ENCODE measurements at places on chromosomes 12 and 14.

GRCh38 chr12:65536351-65536750 is 257.9 kb downstream of the MSRB3 start:
- no peak for DNase-seq

GRCh38 chr14:64826845-64827244 is 52.9 kb downstream of the SPTB start:
- no peak for DNase-seq

- DNase-seq, result no peak
Observed at GRCh38 chr14:22598896-22599244, 770 bp downstream of the ABHD4 start.

DNA sequence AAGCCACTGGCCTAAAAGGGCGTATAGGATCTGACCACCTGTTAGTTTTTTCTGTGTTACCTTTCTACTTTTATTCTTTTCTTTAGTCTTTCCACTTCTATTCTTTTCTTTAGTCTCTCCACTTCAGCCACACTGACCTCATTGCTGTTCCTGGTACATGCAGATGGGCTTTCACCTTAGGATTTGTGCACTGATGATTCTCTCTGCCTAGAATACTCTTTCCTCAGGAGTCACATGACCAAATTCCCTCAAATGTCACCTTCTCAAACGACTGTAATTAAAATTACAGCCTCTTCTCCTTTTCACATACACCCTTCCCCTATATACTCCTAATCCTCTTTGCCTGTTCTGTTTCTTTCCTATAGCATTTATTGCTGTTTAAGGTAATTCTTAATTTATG is 36.0 kb downstream of the GPHN start:
- DNase-seq, result no peak

DNA sequence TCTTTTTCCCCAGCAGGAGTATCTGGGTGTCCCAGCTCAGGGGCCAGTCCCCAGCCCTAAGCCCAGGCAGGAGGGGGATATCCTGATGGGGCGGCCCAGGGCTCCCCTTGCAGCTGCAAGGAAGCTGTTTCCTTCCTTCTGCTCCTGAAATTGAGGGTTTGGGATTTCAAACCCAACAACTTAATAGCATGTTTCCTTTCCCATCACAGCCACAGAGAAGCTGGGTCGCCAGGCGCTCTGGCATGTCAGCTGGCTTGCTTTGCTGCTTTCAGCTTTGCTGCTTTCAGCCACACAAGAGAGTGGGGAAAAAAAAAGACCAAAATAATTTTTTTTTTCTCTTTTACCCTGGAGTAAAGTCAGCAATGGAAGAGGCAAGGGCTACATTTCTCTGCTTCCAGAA is 30.0 kb downstream of the HVCN1 start:
- no peak for DNase-seq

DNA sequence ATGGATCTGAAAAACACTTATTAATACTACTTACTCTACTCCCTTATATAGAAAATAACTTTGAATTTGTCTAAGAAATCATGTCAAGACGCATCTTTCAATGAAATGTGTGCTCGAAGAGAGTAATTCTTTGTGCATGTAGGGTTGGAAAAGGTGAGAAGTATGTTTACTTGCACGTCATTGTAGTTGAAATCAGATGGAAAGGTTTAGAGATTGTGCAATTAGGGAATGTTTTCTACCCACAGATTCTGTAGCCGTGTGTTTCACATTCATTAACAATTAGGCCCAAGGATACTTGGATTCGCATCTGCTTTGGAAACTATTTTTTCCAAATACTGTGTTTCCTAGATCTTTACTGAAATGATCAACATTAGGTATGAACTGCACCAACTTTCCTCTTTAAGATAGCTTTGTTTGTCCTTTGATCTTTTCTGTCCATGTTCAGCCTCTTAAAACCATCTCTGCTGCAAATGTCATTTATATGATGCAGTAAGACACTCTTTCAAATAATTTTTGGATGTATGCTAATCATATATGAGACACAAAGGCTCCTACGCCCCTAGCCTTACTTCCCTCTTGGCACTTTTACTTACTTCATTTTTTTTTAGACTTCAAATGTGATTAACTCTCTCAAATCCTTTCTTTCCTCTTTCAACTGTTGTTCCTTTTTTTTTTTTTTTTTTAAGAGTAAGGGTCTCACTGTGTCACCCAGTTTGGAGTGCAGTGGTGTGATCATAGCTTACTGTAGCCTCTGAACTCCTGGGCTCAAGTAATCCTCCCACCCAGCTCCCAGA is 58.0 kb upstream of the PSMA6 start:
- no peak for DNase-seq

GRCh38 chr14:52014601-52015267 is 25.4 kb downstream of the RTRAF start:
- DNase-seq, result no peak

DNA sequence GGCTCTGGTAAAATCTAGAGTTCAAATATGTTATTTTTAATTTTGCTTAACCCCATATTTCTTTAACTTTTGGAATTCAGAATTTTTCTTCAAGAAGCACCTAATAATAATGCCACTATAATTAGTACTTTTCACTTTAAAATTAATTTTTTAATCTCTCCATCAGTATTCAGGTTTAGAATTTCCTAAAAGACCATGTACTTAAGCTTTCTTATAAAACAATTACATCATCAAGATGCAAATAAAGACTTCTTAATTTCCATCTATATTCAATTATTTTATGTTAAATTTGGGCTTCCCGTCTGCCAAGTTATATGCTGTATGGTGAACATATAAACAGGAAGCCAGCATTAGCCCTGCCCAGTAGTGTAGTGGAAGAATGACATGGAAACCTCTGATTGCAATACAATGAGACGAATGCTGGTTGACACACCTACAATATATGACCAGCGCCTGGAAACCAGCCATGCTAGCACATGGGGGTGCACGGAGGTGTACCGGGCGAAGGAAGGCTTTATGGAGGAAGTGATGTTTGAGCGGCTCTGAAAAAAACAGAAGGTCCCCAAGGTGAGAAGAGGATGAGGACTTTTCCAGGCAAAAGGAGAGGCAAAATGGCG is 82.2 kb downstream of the LLPH start:
- DNase-seq, result no peak

DNA sequence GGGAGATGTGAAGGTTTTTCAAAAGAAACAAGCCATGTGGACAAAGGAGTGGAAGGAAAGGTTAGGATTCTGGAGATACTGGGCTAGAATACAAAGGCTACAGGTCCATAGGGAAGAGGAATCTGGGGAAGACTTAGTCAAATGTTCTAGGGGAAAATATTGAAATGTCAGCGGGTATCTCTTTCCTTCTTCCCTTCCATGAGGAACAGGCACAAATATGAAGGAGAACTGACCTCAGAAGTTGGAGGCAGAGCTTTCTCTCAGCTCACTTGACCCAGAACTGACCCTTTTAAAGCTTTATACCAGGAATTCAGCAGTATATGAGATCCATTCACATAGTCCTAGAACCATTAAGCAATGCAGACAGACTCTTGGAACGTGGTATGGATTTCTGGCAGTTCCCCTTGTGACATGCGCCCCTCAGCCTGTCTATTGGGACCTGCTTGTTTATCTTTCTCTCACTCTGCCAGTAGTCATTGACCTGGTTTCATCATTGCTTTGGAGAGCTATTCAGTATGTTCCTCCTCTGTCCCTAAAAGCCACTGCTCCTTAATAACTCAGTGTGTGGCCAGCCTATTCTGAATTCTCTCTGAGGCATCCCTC is 43.0 kb upstream of the GSG1 start:
- DNase-seq, result no peak

- DNase-seq, result no peak
Observed at GRCh38 chr12:92431146-92431545, 271.6 kb upstream of the PLEKHG7 start.

DNA sequence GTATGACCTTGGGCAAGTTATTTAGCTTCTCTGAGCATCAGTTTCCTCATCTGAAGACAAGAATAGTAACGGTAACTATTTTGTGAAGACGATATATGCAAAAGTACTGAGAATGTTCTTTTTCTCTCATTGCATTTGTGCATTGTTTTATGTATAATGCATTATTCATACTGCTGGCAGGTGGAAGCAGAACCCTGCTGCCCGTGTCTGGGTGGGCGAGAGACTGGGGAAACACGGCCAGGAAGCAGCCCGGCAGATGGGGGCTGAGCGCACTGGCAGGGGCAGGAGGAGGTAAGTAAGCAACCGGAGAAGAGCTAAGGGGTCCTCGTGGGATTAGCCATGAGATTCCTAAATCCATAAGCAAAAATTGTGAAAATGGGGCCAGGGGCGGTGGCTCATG is 115.8 kb upstream of the MED13L start:
- no peak for DNase-seq

GRCh38 chr12:29350080-29350479 is 30.9 kb downstream of the ERGIC2 start:
- no peak for DNase-seq

DNA sequence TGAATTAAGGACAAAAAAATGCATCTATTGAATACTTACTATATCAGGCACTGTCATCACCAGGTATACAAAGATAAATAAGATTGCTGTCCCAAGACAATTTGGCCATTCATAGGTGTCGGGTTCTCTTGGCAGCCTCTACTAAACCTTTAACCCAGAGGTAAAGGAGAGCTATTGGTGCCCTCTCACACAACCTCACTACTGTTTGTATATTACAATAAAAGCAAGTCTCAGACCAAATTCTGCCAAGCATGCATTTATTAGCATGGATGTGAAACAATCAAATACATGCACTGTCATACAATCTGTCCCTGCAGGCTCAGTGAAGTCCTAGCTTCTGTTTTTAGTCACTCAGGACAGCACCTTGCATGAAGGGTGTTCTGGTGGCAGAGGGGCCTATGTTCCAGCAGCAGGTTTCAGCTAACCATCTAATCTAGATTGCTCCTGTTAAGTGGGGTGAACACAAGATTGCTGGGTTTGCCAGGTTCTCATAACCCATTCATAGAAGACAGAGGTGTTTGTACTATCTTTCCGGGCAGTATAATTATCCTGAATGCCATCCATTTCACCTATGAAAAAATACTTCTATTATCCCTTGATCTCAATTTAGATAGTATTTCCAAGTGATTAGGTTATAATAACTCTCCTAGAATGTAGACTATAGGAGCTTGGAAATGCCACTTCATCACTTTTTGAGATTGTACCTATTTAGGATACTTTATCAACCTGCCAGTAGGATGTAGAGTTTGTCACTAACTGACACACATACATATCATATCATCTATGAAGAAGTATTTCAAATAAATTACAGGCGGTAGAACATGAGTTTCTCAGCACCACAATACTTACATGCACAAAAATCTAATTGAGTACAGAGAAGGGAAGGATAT is 254.0 kb upstream of the KRR1 start:
- no peak for DNase-seq

DNA sequence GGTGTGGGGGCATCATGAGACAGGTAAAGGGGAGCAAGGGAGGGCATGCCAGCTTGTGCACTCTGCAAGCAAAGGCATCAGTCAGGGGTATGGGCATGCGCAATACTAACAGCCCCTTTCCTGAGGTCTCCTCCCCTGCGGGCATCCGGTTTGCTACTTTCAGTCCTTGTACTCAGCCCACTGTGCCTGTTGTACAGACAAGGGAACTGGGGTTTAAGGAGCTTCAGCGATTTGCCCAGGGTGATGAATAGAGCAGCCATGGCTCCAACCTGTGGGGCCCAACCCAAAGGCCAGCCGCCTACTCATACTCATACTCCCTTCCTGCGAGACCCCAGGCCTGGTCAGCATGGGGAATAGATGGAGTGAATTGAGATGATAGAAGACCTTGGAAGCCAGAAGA is 66.7 kb downstream of the GALNT16 start:
- DNase-seq, result no peak

DNA sequence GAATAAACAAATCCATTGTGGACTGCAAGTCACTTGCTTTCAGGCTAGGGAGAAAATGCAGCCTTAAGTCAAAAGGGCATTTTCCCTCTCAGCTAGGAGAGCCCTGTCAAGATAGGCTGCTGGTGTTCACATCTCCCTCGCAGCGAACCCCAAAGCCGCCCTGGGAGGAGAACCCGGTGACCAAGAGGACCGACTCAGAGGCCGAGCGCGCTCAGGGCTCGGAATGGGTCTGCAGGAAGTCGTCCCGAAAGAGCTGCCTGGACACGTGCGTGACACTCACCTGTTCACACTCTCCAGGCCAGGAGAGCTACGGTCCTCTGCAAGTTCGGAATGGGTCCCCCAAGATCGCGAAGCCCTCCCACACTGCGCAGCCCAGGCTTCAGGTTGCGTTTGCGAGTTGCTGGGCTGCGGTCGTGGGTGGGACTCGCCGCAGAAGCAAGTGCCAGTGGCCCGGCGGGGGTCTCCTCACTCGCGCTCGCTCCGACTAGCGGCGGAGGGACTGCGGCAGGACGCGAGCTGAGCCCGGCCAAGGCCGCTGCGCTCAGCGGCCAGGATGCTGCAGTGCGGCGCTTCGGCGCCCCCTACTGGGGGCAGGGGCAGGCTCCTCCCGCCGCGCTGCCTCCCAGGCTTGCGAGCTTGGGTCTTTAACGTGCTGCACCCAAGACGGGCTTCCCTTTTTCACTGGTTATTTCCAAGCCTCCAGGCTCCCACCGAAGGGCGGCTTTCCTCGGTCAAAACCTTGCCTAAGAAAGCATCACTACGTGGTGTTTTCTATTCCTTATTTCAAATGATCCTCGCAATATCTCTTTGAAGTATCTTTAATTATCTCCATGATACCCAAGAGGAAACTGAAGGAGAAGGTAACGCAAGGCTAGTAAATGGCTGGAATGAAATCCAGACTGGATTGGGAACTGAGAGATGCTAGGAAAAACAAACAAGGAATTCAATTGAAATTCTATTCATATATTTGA is at the start of gene RERG:
Gene RERG, minus strand, starts transcription at position 503 of the 971 bp plus-strand sequence. CDS start 3,928 bp downstream, outside the sequence.
- peak; percentile 91 for DNase-seq

- DNase-seq, result no peak
Observed at GRCh38 chr12:110599334-110599733, 14.6 kb upstream of the TCTN1 start.

DNA sequence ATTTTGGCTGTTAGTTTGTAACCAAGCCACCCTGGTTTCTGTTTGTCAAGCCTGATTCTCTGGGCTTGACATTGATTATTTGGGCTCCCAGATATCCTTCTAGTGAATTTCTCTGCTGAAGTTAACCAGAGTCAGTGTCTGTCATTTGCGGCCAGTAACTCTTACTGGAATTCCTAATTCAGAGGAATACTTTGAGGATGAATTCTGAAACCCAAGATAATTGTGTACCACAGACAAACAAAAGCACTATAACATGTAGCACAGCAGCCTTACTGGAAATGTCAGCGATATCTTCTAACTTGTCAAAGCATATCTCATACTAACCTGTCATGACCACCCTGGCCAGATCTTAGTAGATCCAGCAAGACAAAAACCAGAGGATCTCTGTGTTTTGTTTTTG is 84.4 kb upstream of the HIF1A start:
- no peak for DNase-seq

DNA sequence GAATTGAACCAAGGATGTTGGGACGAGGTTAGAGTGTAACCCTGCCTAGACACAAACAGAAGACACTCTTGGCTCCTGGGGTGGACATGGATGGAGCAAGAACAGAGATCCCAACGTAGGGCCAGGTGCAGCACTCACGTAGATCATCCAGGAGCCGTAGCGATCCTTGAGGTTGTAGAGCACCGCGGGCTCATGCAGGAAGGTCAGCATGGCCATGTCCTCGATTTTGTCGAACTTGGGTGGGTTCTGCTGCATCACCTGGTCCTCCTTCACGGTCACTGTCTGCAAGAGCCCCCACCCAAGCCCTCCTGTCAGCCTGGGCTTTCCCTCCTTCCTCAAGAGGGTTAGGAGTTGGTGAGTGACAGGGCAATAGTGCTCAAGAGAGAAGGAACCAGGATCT is 2.5 kb downstream of the MYH7 start:
- no peak for DNase-seq

GRCh38 chr14:69749956-69750355 is 17.0 kb upstream of the SRSF5 start:
- DNase-seq, result no peak

All from NCI-H1930 (cell line).